ENCODE measurements at places on chromosomes 12 and 14.

- no peak for DNase-seq
Measured at GRCh38 chr14:103499709-103500108, 22.9 kb downstream of the CKB start.

DNA sequence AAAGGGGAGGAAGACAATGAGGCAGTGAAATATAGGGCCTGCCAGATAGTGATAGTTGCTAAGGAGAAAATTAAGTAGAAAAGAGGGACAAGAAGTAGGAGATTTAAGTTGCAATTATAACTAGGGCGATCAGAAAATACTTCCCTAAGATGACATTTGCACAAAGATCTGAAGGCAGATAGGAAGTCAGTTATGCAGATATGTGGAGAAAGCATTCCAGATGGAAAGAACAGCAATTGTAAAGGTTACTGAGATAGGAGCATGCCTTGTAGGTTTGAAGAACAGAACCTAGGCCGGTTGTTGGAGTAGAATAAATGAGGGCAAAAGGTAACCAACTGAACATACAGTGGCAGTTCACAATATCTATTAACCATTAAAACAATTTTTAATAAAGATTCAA is 21.4 kb upstream of the ACTR6 start:
- DNase-seq, result no peak

- peak; percentile 27 for DNase-seq
Measured at GRCh38 chr14:74660167-74660566, 48.1 kb upstream of the LTBP2 start.

- DNase-seq, result no peak
Measured at GRCh38 chr14:44616204-44616603, 109.1 kb upstream of the FSCB start.

DNA sequence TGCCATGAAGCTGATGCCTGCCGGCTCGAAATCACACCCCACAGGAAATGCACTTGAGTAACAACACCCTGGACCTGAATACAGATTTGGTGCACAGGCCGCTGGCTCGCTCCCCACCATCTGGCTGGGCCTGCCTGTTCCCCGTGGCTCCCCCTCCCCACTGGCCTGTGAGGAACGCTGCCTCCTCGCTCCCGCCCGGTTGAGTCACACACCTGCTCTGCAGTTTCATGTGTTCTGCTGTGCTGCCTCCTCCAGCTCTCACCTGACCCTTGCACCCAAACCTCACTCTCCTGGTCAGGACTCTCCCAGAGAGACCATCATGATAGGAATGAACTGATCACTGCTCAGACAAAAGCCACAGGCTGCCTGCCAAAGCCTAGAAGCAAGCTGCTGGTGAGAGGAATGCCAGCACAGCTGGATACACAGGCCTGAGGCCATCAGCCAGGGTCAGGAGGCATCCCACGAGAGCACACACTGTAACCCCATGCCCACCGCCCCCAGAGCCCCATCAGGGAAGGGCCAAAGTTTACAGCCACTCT is 3.8 kb upstream of the SIVA1 start:
- DNase-seq, result no peak

DNA sequence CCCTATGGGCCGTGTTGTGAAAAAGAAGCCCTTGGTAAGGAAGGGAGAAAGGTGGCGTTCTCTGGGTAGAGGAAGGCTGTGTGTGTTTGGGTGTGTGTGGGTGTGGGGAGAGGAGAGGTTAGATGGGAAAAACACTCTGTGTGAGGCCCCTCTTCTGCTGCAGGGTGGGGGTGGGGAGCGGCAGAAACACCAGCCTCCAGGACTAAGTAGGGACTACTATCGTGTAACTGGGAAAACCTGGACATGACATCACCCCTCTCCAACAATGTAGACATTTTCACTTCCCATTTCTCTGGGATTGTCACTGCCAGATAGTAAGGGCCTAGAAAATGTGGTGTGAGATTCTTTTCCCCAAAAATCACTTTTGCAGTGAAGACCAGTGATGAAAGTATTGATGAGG is 205.0 kb downstream of the NTF3 start:
- no peak for DNase-seq

Measured in NCI-H1105 treated with DMSO at 0.1 percent for 48 hours (cell line).